ENCODE measurements at places on chromosomes 5 and 9.

- DNase-seq, result no peak
These were observed 198.7 kb downstream of the GAPVD1 start for GRCh38 chr9:125460346-125460745.

GRCh38 chr9:71721855-71722254, 46.5 kb downstream of the CEMIP2 start:
- no peak for DNase-seq

DNA sequence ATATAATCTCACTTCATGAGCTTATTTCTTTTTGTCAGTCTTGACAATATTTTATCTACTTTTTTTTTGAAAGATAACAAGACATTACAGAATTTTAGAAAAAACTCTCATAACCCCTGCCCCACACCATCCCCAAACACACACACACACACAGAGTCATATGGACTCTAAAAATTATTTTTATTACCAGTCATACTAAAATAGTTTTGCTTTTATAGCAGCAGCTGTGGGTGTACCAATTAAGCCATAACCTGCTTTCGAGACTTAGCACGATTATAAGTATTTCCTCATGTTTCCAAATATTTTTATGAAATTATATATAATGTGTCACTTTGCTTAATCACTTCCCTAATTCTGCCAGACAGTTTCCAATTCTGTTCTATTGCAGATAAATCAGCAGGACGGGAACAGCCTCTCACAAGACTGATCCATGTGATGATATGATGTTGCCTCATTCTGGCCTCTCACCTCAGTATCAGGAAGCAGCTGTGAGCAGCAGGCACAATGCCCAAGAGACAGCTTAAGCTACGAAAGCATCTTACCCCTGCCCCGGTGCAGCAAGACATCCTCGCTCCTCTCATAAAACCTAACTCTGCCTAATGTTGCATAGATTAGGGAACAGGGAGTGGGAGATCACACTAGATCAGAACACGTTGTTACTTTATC, 7.0 kb downstream of the PDCL start:
- no peak for DNase-seq

- no peak for DNase-seq
These were observed 3.0 kb downstream of the TLE4 start for GRCh38 chr9:79574781-79575180.

DNA sequence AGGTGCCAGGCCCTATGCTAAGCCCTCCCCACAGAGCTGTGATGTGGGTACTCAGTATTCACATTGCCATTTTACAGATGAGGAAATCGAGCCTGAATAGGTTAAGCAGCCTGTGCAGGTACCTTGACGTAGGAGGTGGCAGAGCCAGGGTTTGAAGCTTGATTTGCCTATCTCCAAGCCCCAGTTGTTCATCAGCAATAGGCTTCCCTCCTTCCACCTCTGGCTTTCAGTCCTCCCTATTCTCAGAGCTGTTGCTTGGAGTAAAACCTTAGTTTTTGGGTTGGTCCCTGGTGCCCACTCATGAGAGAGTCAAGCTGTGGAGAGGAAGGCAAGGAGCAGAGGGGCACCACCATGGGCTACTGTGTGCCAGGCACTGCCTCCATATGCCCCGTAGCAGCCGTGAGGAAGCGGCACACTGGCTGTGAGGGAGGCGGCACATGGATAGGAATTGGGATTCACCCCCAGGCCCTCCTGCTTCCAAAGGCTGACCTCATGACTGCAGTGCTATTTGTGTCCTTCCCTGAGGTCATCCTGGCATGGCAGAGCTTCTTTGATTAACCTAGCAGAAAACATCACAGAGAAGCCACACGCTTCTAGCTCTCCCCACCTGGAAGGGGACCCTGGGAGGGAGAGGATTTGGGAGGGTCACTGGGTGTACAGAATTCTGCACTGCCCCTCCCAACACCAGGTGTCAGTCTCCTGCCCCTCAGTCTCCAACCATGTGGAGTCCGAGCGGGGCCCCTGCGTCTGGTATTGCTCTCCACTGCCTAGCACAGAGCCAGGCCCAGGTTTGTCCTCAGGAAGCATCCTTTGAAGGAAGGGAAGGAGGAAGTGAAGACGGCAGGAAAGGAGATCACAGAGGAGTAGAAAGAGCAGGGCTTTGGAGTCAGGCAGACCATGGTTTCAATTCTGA, 109.8 kb downstream of the RGS3 start:
- no peak for DNase-seq

Measured in cortex of kidney (tissue), 1 donor.